ENCODE measurements at places on chromosomes 12 and 14.
A peak's percentile ranks its signal among the peaks of the same experiment; 100 is the strongest.

DNA sequence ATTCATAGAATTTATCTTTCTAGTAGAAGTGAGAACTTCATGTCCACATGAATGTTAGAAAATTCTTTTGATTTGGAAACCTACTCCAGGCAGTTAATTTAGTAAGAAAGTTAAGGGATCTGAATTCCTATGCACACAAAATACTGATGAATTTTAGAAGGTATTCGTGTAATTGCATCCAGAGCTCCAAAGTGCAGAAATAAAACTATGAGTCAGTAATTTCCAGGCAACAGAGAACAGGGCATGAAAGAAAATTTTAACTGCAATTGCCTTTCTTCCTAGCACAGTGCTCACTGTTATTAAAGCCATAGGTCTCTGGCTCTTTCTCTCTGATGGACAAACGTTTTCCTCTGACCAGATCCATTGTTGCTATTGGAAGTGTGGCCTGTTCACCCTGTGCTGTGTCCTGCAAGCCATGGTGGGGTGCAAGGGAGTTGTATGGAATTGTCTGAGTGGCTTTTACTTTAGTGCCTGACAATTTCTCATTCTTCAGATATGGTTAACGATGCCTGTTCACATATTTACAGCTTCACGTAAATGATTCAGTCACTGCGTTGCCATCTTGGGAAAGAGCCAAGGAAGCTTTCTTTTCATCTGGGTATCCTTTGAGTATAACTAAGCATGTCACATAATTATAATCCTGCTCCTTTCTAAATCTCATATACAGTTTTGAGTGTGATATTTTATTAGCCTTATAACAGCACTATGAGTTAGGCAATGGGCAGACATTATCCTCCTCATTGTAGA is 145.1 kb downstream of the ACSS3 start:
- no peak for DNase-seq

DNA sequence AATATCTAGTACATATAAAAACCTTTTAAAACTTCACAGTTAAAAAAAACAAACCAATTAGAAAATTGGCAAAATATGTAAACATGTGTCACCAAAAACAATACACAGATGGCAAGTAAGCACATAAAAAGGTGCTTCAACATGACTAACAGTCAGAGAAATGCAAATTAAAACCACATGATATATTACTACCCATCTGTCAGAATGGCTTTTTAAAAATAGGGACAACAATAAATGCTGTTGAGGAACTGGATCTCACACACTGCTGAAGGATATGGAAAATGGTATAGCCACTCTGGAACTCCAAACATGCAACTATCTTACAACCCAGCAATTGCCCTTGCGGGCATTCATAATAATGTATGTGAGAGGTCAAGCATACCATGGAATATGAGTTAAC is 1153.6 kb downstream of the FLRT2 start:
- no peak for DNase-seq

- DNase-seq, result peak; percentile 25
Measured at GRCh38 chr12:1530592-1531152, 63.7 kb downstream of the FBXL14 start.

DNA sequence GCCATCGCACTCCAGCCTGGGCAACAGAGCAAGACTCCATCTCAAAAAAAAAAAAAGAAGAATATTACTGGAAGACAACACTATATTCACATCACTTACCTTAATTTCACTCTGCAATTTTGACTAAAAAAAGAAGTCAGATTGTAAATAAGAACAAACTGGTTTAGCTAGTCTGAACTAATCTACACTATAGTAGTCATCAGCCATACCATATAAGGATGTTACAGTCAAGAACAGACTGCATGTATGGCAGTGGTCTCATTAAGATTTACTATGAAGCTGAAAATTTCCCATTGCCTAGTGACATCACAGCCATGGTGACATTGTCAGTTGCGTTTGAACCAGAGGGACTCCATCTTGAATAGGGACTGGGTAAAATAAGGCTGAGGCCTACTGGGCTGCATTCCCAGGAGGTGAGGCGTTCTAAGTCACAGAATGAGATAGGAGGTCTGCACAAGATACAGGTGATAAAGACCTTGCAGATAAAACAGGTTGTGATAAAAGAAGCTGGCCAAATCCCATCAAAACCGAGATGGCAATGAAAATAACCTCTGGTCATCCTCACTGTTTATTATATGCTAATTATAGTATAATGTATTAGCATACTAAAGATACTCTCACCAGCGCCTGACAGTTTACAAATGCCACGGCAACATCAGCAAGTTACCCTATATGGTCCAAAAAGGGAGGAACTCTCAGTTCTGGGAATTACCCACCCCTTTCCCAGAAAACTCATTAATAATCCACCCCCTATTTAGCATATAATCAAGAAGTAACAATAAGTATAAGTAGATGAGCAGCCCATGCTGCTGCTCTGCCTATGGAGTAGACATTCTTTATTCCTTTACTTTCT is 51.2 kb downstream of the OSBPL8 start:
- DNase-seq, result no peak

- no peak for DNase-seq
Measured at GRCh38 chr12:93889516-93890212, 212.5 kb downstream of the CRADD start.

DNA sequence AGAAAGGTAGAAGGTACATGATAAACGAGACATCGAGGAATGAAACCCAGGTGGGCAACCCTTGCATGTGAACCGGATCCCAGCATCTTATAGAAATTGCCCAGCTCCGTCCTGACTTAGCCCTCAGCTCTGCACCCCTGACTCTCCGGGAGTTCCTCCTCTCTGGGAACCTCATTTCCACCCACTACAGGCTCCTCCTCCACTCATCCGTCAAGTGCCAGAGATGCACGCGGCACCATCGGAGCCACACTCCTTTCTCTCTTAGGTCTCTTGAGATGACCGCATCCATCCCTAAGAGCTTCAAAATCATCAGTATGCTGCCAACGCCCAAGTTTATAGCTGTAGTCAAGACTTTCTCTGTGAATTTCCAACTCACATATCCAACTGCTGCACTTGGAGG is 84.7 kb downstream of the TTC7B start:
- DNase-seq, result no peak

DNA sequence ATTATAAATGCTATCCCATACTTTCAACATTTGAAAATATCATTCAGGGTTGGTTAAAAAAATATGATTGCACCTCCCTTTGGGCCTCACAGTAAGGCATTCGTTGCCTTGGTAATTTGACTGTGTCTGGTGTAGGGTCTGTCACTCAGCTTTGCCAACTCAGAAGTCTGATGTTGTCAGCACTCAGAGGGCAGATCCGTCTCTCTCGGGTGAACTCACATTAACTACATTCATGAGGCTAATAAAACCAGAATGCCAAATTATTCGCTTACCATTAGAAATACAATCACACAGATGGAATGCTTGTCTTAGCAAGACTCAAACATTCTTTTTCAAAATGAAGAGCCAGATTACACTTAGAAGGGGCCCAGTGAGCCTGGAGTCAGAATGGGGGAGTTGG is 53.0 kb downstream of the NPAS3 start:
- DNase-seq, result no peak

GRCh38 chr14:21231020-21231652 is 38.1 kb downstream of the HNRNPC start:
- DNase-seq, result no peak

DNA sequence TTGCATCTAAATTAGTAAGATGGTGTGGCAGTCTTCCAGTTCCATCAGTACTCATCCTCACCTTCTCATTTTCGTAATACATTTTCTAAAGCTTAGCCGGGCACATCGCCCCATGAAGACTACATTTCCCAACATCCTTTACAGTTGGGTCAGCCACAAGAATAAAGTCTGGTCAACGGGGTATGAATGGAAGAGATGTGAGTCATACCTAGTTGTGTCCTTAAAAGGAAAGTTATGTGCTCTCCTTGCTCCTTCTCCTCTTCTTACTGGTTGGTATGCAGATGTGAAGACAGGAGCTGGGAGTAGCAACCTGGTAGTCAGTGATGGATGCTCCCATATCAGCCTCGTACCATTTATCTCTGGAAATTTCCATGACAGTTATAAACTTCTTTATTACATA is 35.9 kb upstream of the EGLN3 start:
- no peak for DNase-seq

DNA sequence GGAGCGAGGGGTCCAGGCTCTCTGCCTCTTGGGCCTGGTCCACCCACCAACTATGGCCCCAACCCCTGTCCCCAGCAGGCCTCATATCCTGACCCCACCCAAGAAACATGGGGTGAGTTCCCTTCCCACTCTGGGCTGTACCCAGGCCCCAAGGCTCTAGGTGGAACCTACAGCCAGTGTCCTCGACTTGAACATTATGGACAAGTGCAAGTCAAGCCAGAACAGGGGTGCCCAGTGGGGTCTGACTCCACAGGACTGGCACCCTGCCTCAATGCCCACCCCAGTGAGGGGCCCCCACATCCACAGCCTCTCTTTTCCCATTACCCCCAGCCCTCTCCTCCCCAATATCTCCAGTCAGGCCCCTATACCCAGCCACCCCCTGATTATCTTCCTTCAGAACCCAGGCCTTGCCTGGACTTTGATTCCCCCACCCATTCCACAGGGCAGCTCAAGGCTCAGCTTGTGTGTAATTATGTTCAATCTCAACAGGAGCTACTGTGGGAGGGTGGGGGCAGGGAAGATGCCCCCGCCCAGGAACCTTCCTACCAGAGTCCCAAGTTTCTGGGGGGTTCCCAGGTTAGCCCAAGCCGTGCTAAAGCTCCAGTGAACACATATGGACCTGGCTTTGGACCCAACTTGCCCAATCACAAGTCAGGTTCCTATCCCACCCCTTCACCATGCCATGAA is 8.6 kb downstream of the ARHGAP9 start:
- DNase-seq, result no peak

GRCh38 chr14:105165134-105165704 is 3.4 kb downstream of the JAG2 start:
- no peak for DNase-seq

GRCh38 chr14:23040100-23040499 is 1.9 kb upstream of the PSMB11 start:
- DNase-seq, result no peak

DNA sequence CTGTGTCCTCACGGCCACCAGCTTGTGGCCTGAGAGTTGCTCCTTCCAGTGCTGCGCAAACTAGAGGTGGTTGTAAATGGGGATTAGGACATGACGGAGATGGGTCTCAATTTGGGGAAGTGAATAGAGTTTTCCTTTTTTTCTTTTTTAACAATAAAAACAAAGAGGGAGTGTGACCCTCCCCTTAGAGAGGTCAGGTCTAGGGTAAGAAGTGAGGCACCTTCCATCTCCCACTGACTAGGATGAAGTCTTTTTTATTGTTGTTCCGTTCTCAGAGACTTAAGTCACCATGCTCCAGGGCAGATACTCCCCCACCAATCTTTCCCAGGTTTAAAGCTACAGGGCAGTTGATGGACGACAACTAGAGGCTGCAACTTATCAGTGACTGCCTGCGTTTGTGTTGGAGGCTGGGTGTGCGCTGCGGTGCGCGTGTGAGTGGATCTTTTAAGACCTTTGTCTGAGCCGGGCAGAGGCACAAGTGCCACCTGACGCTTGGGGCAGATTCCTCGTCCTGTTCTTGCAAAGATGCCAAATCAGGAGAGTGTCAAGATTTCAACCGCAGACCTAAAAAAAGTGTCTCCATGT is 2.1 kb upstream of the GSC start:
- no peak for DNase-seq

GRCh38 chr12:26750531-26751175 is 82.3 kb downstream of the ITPR2 start:
- peak; percentile 27 for DNase-seq

- DNase-seq, result no peak
Measured at GRCh38 chr14:103428723-103429556, 43.7 kb downstream of the MARK3 start.

- no peak for DNase-seq
Measured at GRCh38 chr14:98085751-98086150, 1186.2 kb downstream of the BCL11B start.

DNA sequence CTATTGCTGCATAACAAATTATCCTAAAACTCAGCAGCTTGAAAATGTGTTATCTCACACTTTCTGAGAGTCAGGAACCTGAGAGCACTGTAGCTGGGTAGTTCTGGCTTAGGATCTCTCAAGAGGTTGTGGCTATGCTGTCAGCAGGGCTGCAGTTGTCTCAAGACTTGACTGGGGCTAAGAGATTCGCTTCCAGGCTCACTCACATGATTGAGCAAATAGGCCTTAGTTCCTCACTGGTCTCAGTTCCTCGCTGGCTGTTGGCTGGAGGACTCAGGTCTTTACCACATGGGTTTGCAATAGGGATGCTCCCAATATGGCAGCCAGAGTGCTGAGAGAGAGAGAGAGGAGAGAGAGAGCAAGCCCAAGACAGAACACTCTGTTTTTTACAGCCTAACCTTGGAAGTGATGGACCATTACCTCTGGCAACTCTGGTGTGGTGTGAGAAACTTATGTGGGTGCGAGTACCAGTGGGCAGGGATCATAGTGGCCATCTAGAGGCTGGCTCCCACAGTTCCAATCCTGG is 15.9 kb upstream of the DHRS2 start:
- no peak for DNase-seq

- no peak for DNase-seq
Measured at GRCh38 chr12:113138826-113139225, 3.3 kb upstream of the RASAL1 start.

- no peak for DNase-seq
Measured at GRCh38 chr12:100393200-100393599, 36.3 kb downstream of the SLC17A8 start.

- no peak for DNase-seq
Measured at GRCh38 chr14:71271166-71271945, 364.1 kb downstream of the PCNX1 start.

DNA sequence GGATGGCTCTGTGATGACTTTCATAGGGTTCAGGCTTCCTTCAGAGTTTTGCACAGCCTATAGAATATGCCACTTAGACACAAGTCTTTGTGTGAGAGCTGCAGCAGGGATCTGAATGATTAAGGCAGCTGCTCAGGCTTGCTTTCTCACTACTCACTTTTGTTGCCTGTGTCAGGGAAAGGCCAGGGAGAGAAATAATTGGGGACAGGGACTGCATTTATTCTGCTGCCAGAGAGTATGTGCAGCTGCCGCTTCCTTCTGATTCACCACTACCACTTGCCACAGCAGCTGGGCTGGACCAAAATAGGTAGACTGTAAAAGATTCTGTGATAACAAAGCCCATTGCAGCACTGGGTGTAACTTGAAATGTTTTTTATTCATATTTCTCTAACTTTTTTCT is 49.7 kb downstream of the TRMT5 start:
- no peak for DNase-seq

DNA sequence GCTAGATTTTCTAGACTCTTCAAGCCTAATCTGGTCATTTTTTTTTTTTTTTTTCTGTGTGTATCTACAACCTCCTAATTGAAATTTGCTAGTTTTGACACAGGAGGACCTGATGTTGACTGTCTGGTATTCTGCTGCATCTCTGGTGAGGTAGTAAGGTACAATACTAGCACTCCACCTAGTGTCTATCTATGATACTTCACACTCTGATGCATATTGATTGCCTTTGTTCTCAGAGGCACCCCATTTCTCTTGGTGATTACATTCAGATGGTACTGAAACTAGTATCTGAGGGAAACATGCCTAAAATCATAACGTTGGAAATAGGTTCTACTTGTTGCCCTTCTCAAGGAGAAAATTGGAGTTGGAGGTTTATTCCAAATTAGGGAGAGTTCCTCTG is 930.5 kb upstream of the NOVA1 start:
- no peak for DNase-seq

GRCh38 chr14:57487771-57488170 is 5.9 kb downstream of the CCDC198 start:
- no peak for DNase-seq

- DNase-seq, result no peak
Measured at GRCh38 chr12:131471946-131472732, 238.8 kb upstream of the SFSWAP start.
